Activated CD4-positive, alpha-beta memory T cell treated with anti-CD3 and anti-CD28 coated beads, Interleukin-2, amount 10 ng/mL, durations not matched to agents 7 days and 5 days (primary cell): ENCODE measurements at places on chromosomes 2 and 18. TPM values are rescaled to one million over a fixed set of nuclear protein-coding genes. Genes with fewer than 3 reads are reported as not detected.

The RNF181 gene
- total RNA-seq: 121 TPM

The DSG2 gene
- total RNA-seq: 0.13 TPM

The LYPD1 gene
- not detected for total RNA-seq

The ENOSF1 gene
- total RNA-seq: 67.1 TPM

The PASK gene
- 58.9 TPM for total RNA-seq

The DSG4 gene
- total RNA-seq: not detected

The MOB4 gene
- total RNA-seq: 23.5 TPM

The GKN2 gene
- total RNA-seq: not detected

The CHRND gene
- total RNA-seq: not detected

The RESP18 gene
- not detected for total RNA-seq

The RHOB gene
- total RNA-seq: 14.0 TPM

The B3GNT7 gene
- total RNA-seq: not detected

The NOSTRIN gene
- total RNA-seq: not detected

The TCF23 gene
- not detected for total RNA-seq

The ANKRD29 gene
- not detected for total RNA-seq

The CRYGC gene
- total RNA-seq: not detected

The ERBB4 gene
- total RNA-seq: not detected

The TUBA4A gene
- 313 TPM for total RNA-seq

The CDH2 gene
- not detected for total RNA-seq

The KRTCAP3 gene
- 7.5 TPM for total RNA-seq

The ASXL2 gene
- 45.0 TPM for total RNA-seq

The COX7A2L gene
- total RNA-seq: 102 TPM

The APCDD1 gene
- not detected for total RNA-seq

The ITPRIPL1 gene
- total RNA-seq: 43.7 TPM

The MLPH gene
- not detected for total RNA-seq

The MREG gene
- 15.1 TPM for total RNA-seq

The ST8SIA5 gene
- not detected for total RNA-seq

The RIOK3 gene
- total RNA-seq: 68.3 TPM

The PAIP2B gene
- 1.8 TPM for total RNA-seq

The FEV gene
- total RNA-seq: not detected

The SOS1 gene
- total RNA-seq: 254 TPM

The CROCC2 gene
- total RNA-seq: not detected

The STPG4 gene
- total RNA-seq: not detected

The ACVR1C gene
- 1.6 TPM for total RNA-seq

The PID1 gene
- total RNA-seq: not detected

The NPAS2 gene
- 1.4 TPM for total RNA-seq

The PROC gene
- not detected for total RNA-seq

The GALNT5 gene
- not detected for total RNA-seq

The C2orf80 gene
- total RNA-seq: not detected

The PSTPIP2 gene
- 7.9 TPM for total RNA-seq

The RBFA gene
- total RNA-seq: 16.8 TPM

The SLC30A3 gene
- 0.45 TPM for total RNA-seq

The MGAT4A gene
- 80.6 TPM for total RNA-seq

The SCN2A gene
- not detected for total RNA-seq

The PARD3B gene
- 0.53 TPM for total RNA-seq

The CRYGD gene
- not detected for total RNA-seq

The ESPNL gene
- 0.05 TPM for total RNA-seq

The ALK gene
- total RNA-seq: not detected

The TMEM169 gene
- total RNA-seq: 2.3 TPM
